Fibroblast of upper back skin (primary cell): ENCODE measurements at places on chromosomes 13 and 19.

DNA sequence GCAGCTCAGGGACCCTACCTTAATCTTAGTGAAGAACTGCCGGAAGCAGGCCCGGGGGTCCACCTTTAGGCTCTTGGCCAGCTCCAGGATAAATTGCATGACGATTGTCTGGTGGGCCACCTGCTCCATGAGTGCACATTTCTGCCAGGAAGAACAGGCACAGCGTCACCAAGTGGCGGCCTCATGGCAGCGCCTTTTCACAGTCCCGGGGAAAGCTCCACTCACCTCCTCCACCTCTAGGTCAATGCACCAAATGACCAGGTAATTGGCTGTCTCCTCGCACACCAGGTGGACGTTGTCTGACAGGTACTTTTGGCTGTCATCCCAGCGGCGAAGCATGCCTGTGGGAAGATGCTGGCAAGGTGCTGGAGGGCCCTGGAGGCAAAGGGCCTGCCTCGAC, 8.3 kb downstream of the CDC37 start:
- no peak for DNase-seq

- peak; percentile 29 for DNase-seq
Measured at GRCh38 chr19:30229525-30230174, 142.5 kb upstream of the ZNF536 start.

- no peak for DNase-seq
Measured at GRCh38 chr13:75220238-75220542, 261.8 kb downstream of the TBC1D4 start.

GRCh38 chr13:101382701-101383100, 33.6 kb downstream of the NALCN start:
- DNase-seq = peak; percentile 33

DNA sequence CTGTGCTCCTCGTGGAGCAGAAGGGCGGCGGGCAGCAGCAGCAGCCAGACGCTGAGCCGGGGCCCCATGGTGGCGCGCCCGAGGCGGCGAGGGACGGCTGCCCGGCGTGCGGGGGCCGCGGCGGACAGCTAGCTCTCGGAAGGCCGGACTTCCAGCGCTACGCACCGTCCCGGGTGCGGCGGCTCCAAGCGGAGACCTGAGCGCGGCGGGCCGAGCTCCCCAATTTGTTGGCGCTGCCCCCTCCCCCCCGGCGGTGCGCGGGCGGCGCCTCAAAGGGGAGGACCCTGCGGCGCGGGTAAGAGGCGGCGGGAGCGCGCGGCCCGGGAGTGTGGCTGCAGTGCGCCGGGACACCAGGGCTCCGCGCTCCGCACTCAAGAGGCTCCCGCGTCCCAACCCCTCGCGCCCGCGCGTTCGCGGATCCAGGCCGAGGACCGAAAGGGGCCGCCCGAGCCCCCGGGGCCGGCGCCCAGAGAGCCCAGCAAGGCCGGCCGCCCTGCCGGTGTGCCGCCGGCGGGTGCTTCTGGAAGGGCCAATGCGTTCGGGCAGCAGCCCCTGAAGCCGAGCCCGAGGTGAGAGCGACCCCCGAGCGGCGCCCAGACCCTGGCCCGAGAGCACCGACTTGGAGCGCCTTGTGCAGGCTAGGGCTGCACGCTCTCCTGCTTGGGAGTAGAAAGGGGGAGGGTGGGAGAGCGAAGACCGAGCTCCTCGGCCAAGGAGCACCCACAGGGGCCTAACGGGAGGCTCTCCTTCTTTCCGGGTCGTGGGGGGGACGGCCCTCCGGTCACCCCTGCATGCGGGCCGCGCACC, at the start of the genes COL4A1 and COL4A2:
COL4A1 (minus strand) TSS at position 198 of the 807 bp plus-strand sequence; CDS start at position 68, 130 bp downstream.
COL4A2 (plus strand) TSS at position 325 of the 807 bp plus-strand sequence. CDS start 620 bp downstream, outside the sequence.
- peak; percentile 61 for DNase-seq

GRCh38 chr19:57075125-57075524, 44.7 kb upstream of the USP29 start:
- DNase-seq = no peak

GRCh38 chr13:108268466-108269112, 929 bp upstream of the TNFSF13B start:
- DNase-seq = no peak

DNA sequence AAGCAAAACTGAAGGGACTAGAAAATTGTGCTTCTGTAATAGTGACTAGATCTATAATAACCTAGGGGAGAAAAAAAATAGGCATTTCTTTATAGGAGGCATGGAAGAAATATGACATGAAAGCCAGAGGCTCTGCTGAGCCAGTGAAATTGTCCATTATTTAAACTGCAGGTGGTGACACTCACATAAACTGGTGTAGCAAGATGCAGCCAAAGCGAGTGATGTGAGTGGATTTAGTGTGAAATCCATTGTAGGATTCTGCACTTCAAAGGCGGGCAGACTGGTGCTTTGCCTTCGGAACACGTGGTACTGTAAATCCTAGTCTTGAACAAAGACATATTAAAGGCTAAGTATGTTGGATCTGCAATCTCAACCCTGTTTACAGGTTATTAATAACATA, 361.9 kb downstream of the TBC1D4 start:
- DNase-seq = no peak

GRCh38 chr19:48364598-48365348, 606 bp downstream of the SYNGR4 start:
- no peak for DNase-seq

GRCh38 chr13:82681535-82681934, 1200.7 kb downstream of the SLITRK1 start:
- DNase-seq = no peak

- DNase-seq = no peak
Measured at GRCh38 chr19:38805180-38805579, 7.6 kb downstream of the LGALS4 start.

- no peak for DNase-seq
Measured at GRCh38 chr13:90068658-90069057, 1278.8 kb upstream of the MIR17HG start.

- DNase-seq = no peak
Measured at GRCh38 chr13:79647533-79647932, 166.6 kb downstream of the NDFIP2 start.

GRCh38 chr19:1841209-1841924, 6.9 kb downstream of the REXO1 start:
- no peak for DNase-seq

- DNase-seq = no peak
Measured at GRCh38 chr19:38834104-38834490, 2.5 kb upstream of the ECH1 start.

GRCh38 chr13:37143911-37144310, 38.4 kb upstream of the CSNK1A1L start:
- peak; percentile 75 for DNase-seq

DNA sequence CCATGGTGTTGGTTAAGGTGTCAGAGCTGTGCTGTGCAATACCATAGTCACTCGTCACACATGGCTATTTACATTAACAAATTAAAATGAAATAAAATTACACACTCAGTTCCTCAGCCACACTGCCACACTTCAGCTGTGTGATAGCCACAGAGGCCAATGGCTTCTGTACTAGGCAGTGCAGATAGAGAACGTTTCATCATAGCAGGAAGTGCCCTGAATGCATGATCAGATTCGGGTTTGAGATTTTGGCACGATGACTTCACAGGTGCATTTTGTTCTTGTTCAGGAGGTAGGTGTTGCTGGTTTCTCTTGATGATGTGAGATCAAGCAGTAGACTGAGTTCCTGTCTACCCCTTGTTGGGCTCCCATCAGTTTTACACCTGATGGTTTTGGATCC, 6.5 kb downstream of the ARMC6 start:
- DNase-seq = no peak

- no peak for DNase-seq
Measured at GRCh38 chr13:40159736-40160135, 504.3 kb downstream of the COG6 start.

GRCh38 chr19:958967-959855, 24.9 kb upstream of the WDR18 start:
- DNase-seq = no peak

- no peak for DNase-seq
Measured at GRCh38 chr13:48477191-48477855, 55.6 kb downstream of the RCBTB2 start.

- no peak for DNase-seq
Measured at GRCh38 chr13:78030341-78030896, 111.8 kb upstream of the EDNRB start.

DNA sequence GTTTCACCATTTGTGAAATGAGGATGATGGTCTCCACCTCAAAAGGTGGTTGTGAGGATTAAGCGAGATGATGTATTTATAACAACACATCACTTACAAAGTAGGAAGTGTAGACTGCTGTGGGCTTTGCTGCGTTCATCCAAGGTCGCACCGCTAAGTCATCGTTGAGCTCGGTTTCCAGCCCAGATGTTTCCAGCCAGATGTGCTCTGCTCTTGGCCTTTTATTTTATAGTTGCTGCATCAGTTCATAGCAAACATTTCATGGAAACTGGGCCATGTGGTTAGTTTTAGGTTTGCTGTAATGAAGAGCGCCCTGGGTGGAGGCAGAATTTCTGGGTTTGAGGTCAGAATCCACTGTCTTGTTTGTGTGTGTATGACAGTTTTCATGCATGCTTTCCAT, 76.5 kb upstream of the RNF113B start:
- peak; percentile 22 for DNase-seq

GRCh38 chr19:51091126-51091525, 8.4 kb upstream of the KLK14 start:
- no peak for DNase-seq

DNA sequence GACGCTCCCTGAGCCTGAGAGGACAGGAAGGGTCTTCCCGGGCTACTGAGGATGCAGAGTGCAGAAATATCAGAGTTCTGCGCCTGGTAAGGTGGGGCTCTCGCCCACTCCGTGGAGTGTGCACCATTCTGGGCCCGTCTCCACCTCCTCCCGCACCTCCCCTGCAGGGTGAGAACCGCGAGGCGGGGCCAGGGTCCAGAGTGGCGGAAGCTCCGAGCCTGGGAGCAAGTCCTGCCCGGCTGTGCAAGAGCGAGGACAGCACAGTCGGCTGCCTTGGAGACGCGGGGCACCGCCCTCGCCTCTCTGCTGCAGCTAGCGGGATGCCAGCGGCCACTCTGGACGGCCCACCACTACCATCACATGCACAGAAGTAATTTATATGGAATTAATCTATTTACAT, 2304.4 kb downstream of the PCDH9 start:
- no peak for DNase-seq

DNA sequence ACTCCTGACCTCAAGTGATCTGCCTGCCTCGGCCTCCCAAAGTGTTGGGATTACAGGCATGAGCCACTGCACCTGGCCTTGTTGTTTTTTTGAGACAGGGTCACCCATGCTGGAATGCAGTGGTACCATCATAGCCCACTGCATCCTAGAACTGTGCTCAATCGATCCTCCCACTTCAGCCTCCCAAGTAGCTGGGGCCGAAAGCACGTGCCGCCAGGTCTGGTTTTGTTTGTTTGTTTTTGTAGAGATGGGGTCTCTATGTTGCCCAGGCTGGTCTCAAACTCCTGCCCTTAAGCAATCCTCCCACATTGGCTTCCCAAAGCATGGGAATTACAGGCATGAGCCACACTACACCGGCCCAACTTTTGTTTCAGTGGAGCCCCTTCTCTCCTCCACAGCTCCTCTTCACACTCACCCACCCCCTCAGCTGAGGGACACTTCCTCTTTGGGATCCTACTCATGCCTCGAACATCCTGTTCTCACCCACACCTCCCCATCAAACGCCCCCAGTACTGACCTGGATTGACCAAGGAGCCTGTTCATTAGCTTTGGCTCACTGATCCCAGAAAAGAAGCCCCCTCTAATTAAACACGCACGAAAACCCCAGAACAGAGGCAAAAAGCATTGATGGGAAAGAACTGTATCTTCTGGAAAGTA, 12.8 kb upstream of the CERS4 start:
- no peak for DNase-seq

GRCh38 chr19:32201211-32201610, 144.2 kb upstream of the ZNF507 start:
- no peak for DNase-seq

DNA sequence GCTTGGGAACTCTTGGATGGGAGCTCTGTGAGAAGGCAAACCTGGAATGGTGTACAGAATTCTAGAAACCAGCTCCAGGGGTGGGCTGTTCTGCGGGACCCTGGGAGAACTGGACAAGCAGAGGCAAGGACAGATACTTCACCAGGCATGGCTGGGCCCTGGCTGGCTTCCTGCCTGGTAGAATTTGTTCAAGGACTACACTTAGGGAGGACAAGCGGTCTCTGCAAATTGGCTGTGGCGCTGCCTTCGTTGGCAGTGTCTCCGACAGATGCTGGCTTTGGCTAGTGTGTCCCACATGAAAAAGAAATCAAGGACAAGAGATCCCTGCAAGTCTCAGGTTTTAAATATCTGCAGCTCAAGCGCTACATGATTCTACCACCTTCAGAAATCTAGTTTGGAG, 12.4 kb downstream of the CEBPG start:
- no peak for DNase-seq

GRCh38 chr13:77389625-77390000, 62.7 kb upstream of the MYCBP2 start:
- no peak for DNase-seq

DNA sequence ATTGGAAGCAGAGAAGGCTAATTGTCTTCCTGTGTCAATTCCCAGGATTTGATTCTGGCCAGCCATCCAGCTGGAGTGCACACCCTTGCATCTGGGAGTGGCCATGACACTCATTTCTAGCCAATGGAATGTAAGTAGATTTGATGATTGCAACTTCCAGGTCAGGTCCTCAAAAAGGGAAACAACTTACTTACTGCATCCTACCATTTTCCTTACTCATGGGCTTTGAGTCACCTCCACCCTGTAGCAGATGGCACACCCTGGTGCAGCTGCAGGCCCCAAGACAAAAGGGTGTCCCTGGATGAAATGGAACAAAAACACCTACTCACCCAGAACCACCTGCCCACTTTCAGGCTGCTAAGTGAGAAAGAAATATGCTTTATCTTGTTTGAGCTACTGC, 27.3 kb upstream of the MPHOSPH8 start:
- DNase-seq = no peak

GRCh38 chr13:22187329-22187728, 516.5 kb downstream of the FGF9 start:
- no peak for DNase-seq

- DNase-seq = no peak
Measured at GRCh38 chr13:106499113-106499512, 36.3 kb downstream of the EFNB2 start.

GRCh38 chr13:40252241-40252640, 414.2 kb downstream of the FOXO1 start:
- DNase-seq = no peak

- no peak for DNase-seq
Measured at GRCh38 chr19:35295792-35296462, 4.0 kb downstream of the MAG start.

DNA sequence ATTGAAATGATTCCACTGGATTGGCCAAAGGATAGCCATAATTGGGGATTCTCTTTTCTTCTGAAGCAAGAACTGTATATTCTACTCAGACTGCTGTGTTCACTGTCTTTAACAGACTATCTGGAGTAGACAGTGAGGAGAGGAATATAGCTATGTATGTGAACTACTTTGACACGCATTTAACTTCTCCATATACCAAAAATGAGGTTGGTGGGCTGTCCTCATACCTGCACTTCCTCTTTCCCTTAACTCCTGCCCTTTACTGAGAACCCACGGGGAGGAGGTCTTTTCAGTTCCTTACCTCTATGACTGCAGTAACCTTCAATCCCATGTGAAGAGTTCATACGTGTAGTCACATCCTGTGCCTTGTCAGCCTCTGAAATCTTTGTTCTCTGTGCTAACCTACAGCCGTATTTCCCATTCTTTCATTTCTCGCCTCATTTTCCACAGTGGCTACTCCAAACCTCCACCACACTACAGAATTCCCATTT, 305.8 kb downstream of the MTUS2 start:
- DNase-seq = no peak
